ENCODE measurements at places on chromosomes 3 and 15.

DNA sequence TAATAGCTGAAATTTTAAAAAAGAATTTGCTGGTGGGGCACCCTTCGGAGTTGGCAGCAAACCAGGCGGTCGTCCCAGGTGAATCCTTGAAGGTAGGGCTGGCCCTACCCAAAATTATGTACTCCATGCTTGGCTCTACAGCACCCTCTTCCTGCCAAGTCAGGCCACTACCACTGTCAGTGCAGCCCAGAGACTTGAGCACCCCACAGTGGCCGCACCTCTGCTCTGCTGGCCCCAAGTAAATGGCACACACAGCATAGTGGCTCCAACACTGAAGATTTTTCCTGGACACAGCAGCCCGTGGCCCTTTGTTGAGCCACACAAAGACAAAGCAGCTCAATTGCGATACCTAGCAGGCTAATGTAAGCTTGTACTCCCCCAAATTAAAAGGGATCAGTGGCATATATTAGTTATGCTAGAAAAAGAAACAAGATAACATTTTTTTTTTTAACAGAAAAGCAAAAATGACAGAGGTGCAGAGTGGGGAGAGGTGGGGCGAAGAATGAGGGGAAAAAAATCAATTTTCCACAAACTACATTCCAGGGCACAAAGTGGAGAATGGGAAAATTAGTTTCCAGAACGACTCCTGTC lies 250.5 kb downstream of the UACA start:
- DNase-seq = peak; percentile 87

DNA sequence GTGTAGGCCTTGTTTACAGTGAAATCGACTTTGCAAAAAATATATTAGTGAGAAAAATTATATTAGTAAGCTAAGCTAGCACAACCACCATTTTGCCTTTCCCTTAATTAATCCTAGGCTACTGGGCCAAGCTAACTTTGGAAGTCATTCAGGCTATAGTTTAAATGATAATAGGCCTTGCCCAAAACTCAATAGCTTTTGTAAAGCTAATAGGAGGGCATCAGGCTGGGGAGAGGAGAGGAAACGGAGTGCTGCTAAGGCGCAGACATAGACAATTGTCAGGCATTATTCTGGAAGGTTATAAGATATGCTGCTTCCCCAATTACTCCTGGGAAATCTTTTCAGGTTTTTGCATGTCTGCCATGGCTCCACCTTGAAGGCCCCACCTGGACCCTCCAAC lies 1286.0 kb downstream of the NSUN3 start:
- DNase-seq = no peak

DNA sequence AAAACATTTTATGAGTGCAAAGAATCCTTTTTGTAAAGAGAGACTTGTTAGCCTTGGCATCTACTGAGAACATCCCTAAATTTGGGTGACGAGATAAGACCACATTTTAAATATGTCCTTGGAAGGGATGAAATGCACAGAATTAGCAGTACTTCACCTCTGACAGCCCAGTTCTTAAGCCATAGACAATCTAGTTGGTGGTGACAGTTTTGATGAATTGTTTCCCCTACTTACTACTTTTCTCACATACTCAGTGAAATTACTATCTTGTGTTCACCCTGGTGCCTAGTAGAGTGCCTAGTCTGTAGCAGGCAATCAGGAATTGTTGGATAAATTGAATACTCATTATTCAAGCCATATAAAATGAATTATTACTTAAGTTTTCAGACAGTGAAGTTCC lies 3.4 kb downstream of the SCAANT1 start:
- DNase-seq = no peak

DNA sequence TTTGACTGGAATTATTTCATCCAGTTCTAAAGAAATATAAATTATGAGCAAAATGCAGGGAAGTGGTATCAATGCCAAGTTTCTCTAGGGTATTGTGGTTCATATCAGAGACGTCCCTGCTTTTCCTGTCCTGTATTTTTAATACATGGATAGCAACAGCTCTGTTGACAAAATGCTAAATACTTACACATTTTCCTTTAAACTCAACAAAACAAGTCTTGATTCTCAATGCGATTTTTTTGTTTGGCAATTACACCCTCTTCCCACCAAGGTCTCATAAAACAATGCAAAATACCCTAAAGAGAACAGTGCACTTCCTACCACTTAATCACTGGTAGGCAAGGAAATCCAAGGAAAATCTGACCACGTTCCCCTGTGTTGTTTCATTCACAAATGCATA lies 120.0 kb downstream of the DUT start:
- no peak for DNase-seq

- DNase-seq = no peak
Observed at GRCh38 chr3:158312560-158313141, 202.8 kb downstream of the RSRC1 start.

DNA sequence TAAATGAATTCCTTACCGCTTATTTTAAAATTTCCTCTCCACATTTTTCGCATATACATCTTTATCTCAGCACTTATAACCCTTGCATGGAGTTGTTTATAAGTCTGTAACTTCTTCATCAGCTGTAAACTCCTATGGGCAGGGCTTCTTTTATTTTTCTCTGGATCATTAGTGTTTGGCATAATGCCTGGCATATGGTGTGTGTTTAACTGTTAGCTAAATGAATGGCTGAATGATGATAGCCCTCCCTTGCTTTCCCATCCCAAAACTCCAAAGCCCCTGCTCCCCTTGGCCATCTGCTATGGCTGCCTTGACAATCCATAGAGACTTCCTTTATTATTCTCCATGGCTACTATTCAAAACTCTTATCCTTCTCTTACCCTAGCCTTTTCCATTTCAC lies 48.1 kb upstream of the SEMA6D start:
- DNase-seq = no peak

- no peak for DNase-seq
Observed at GRCh38 chr15:74386496-74387140, 19.2 kb upstream of the CYP11A1 start.

DNA sequence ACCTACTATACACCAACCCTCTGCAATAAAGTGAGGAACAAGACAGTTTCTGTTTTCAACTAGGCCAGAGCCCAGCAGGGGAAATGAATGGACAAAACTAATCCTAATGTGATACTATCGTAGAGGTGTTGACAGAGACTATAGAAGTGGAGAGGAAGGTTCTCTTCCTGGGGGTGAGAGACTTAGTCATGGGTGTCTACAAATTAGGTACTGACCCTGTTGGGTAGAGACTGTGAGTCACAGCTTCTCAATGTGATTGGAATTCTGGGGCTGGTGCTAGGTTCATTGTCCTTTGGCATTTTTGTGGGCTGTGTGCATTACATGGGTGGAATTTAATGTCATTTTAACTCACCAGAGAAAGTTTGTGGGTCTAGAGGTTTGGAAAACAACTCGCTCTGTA lies 79.3 kb downstream of the ADAMTSL3 start:
- peak; percentile 49 for DNase-seq

GRCh38 chr3:34925851-34926250 lies 713.5 kb upstream of the ARPP21 start:
- DNase-seq = no peak
